ENCODE measurements at places on chromosomes 2 and 18. TPM values are rescaled to one million over a fixed set of nuclear protein-coding genes. Genes with fewer than 3 reads are reported as not detected.

Gene ALPI
- total RNA-seq, result not detected

Gene POTEC
- total RNA-seq, result 0.31 TPM

Gene IL1A
- total RNA-seq, result not detected

Gene METTL5
- 43.2 TPM for total RNA-seq

Gene RGPD4
- not detected for total RNA-seq

Gene ABCB11
- 1.6 TPM for total RNA-seq

Gene GNAL
- 59.8 TPM for total RNA-seq

Gene TFCP2L1
- total RNA-seq, result under 0.01 TPM

Gene TP53I3
- 17.2 TPM for total RNA-seq

Gene AFF3
- total RNA-seq, result 153 TPM

Gene SATB2
- total RNA-seq, result 826 TPM

Gene FKBP1B
- 64.5 TPM for total RNA-seq

Gene LIMS2
- 2.5 TPM for total RNA-seq

Measured in parietal lobe (tissue), 2 donors.